ENCODE measurements at places on chromosomes 13 and 19.

- DNase-seq = no peak
These were observed 120.5 kb upstream of the PEG3 start for GRCh38 chr19:56960959-56961543.

DNA sequence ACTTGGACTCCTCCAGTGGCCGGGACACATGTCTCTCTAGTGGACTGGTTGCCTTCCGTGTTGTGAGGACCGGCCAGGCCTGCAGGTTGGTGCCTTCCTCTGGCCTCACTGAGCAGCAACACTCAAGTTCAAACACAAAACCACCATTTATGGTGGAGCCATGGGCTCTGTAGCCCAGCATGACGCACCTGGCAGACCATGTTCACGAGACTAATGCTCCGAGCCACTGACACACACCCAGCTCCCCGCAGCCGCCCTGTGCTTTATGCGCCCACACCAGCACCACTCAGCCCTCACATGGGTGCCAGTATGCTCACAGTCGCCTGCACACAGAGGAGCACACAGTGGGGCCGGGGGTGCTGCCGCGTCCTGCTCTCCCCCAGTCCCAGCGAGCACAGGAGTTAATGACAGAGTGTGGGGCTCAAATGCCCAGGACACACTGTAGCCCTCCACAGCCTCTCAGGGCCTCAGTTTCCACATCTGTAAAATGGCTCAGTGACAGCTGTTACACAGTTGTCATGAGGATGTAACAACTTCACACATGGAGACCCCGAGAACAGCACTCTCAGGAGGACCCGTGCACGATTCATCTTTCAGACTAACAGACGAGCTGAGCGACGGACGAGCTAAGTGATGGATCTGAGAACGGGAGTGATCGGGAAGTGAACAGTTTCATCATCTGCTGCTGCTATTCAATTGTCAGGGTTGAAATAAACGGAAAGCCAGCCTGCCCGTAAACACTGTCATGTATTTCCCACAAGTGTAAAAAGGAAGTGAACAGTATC, 7.8 kb downstream of the GAS6 start:
- no peak for DNase-seq

DNA sequence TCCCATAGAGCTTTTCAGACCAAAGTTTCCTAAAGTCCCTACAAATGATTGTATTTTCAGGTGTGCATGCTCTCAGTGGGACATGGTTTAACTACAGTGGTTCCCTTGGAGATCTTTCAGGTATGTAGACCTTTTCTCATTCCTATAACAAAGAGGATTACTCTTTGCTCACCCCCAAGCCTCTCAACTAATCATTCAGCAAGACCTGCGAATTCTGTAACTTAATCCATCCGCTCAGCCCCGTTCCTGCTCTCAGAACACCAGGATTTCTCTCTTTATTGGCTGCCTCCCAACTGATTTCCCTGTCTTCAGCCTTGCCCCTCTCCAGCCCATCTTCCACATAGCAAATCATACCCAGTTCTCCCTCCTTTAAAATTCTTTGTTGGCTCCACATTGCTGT, 253.6 kb downstream of the MTUS2 start:
- no peak for DNase-seq

DNA sequence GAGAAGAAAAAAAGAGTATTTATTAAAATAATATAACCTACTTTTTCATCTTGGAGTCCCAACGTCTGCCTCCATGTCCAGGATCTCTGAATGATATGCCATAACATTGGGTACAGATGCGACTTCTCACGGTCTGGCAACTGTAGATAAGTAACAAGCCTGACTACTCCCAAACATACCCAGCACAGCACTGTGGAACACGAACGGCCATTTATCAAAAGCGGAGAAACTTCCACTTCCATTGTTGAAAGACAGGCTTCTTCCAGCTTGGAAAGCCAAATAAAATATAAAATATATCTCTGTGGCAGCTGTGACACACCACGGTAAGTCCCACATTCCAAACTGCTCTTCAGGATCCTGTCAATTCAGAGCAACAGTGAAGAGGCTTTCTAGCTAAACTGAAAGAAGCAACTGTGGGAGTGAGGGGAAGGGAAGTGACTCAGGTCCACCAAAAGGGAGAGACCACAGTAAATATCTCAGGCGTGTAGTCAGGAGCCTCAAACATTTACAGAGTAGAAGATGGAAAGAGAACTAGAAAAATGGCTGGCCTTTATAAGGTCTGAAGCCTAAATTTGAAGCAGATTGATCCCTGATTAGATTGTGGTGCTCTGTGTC, 331.7 kb downstream of the LIG4 start:
- DNase-seq = no peak
